NCI-H774 (cell line): ENCODE measurements at places on chromosomes 7 and 10.

- no peak for DNase-seq
Observed at GRCh38 chr7:98286701-98287485, 5.4 kb downstream of the BRI3 start.

DNA sequence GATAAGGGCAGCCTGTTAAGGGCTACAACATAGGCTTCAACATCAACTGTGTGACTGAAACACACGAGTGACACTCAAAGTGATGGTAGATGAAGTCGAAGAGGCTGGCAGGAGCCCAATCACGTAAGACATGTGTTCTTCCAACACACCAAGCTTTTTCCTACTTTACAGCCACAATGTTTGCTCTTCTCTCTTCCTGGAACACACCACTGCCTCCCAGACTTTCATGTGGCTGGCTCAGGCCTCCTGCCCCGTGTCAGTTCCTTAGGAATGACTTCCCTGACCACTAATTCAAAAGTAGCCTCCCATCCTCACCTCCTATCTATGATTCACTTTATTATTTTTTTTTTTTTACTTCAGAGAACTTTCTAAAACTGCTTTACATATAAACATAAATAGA lies 209.2 kb downstream of the GPAM start:
- DNase-seq, result no peak

DNA sequence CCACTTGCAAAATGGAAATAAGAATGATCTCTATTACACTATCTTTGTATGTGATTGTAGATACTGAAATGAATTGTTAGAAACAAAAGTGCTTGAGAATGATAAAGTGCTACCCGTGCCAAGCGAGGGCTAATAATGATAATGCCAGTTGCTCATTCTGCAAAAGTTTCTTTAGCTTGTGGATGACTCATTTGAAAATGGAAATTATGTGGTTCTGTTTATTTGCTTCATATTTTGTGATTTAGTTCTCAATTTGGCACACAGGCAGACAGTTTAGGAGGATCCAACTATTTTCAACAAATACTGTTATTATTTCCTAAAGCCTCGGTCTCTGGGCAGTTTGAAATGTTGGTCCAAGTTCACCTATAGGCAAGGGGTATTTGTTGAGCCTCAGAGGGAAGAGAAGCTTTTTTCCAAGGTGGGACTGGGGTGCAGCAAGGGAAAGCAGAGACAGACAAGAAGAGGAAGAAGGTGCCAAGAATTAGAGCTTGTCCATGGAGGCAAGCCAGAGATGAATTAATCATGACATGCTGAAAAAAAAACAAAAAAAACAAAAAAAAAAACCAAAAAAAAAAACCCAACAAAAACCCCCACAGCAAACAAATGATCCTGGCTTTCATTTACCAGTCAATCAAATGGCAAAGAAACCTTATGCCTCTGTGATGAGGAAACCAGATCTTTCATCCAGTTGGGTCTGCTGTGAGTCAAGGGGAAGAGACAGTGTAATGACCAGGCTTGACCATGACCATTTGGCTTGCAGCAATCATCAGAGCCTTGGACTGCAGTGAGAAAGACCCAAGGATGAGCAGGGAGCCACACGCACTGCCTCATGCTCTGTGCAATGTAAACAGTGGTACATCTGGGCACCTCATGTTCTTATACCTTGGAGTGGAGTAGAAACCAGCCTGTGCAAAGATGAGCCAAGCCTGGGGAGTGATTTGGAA lies 285.0 kb upstream of the HABP2 start:
- DNase-seq, result no peak

DNA sequence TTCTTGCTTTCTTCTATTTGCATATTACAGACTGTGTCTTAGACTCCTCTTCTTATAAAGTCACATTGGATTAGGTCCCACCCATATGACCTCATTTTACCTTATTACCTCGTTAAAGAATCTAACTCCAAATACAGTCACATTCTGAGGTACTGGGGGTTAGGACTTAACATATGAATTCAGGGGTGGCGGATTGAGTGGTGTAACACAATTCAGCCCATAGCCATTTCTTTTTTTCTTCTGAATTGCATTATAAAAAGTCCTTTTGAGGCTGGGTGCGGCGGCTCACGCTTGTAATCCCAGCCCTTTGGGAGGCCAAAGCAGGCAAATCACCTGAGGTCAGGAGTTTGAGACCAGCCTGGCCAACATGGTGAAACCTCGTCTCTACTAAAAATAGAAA lies 6.8 kb upstream of the HERC4 start:
- DNase-seq, result no peak

DNA sequence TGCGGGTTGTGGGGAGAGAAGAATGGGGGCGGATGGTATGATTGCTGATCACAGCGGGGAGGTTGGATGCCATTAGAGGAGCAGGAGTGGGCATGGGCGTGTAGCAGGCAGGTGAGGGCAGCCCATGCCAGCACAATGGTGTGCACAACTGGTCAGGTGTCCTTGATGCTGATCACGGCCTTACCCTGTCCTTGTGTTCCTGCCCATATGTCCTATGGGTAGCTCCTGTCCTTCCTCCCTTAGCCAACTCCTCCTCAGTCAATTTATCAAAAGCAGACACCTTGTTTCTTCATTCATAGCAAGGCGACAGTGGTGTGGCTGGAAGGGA lies 30.7 kb downstream of the WDR86 start:
- no peak for DNase-seq

DNA sequence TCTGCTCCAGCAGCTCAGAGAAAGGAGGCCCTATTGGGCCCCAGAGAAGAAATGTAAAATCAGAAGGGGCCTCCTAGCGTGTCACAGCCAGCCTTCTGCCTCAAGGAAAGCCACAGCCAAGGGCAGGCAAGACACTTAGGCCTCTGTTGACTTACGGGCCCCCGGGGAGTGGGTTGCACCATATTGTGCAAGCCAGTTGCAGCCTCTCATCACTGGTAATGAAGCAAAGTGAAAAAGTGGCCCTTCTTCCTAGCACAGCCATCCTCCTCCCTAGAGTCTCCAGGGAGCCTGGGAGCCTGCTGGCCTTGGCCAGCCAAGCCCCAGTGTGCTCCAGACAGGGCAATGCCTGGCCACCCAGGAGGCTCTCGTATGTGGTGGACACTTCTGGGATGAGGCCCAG lies 56.2 kb upstream of the GDF10 start:
- no peak for DNase-seq
